ENCODE measurements at places on chromosomes 6 and 20.
A peak's percentile ranks its signal among the peaks of the same experiment; 100 is the strongest.

DNA sequence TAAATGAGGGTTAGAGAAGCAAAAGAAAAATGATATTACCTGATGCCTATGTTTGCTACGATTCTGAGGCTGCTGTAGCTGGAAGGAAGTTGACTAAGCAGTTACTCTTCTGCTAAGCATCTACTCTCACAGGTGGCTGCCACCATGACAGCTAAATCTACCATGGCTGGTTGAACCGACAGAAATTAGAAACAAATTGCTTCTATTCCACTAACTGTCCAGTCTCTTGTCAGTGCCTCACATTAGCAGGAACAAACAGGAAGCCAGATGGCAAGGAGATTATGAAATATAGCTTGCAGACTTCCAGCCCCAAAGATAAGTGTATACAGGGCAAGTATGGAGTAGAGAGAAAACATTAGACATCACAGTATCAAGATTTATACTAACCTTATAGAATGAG is 59.4 kb upstream of the TMEM200A start:
- peaks cover 8% of the 10 kb centered on the region for H3K4me1 ChIP-seq
- no peaks in the 10 kb centered on the region for H3K27me3 ChIP-seq
- no peak overlapping the region for H3K27ac ChIP-seq
- H3K4me3 ChIP-seq = no peak overlapping the region
- no peaks in the 10 kb centered on the region for H3K36me3 ChIP-seq
- DNase-seq = no peak

GRCh38 chr6:7644417-7644816 is 54.4 kb downstream of the SNRNP48 start:
- no peak for DNase-seq
- no peaks in the 10 kb centered on the region for H3K36me3 ChIP-seq
- no peak overlapping the region for H3K27ac ChIP-seq
- no peak overlapping the region for H3K4me3 ChIP-seq

DNA sequence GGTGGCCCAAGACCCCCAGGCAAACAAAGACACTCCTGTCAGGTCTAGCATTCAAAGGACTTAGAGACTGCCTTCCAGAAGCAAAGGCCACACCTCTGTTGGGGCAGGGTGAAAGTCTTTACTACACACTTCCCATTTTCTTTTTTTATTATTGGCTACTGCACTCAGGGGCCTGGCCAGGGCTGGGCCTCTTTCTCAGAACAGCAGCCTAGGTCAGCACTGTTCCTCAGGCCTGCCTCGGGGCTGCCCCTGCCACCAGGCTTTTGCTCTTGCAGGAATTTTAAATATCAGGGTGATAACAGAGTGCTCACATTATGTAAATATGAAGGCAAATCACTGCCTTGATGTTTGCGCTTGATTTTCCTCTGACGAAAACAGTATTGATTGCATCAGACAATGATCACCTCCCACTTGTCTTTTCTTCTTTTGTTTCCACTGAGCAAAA is 18.5 kb downstream of the GSTA4 start:
- H3K36me3 ChIP-seq = no peaks in the 10 kb centered on the region
- H3K4me3 ChIP-seq = no peak overlapping the region
- no peak overlapping the region for H3K27ac ChIP-seq

GRCh38 chr20:48102931-48103660 is 317.8 kb upstream of the SULF2 start:
- no peaks in the 10 kb centered on the region for H3K27me3 ChIP-seq
- H3K27ac ChIP-seq = no peak overlapping the region
- DNase-seq = no peak
- no peak overlapping the region for H3K4me3 ChIP-seq
- no peaks in the 10 kb centered on the region for H3K36me3 ChIP-seq

DNA sequence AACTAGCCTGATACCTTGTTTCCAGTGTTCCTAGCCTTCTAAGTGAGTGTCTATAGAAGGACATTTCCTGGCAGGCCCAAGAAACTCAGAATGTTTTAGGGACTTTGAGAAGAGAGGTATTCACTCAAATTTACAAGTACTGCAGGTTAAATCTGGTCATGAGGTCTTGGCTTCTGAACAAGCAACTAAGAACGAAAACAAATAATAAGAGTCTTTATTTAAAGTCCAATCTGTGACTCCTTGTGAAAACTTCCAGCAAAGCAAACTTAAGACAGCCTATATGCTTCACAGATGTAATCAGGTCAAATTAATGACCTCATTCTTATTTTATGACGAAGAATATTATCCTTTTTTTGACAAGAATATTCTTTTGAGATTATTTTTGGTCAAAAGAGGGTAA is 79.4 kb upstream of the PRSS16 start:
- no peaks in the 10 kb centered on the region for H3K36me3 ChIP-seq
- no peaks in the 10 kb centered on the region for H3K4me1 ChIP-seq
- no peaks in the 10 kb centered on the region for H3K27me3 ChIP-seq

- peaks cover 25% of the 10 kb centered on the region for H3K4me1 ChIP-seq
- no peaks in the 10 kb centered on the region for H3K27me3 ChIP-seq
- DNase-seq = no peak
- no peak overlapping the region for H3K4me3 ChIP-seq
- no peak overlapping the region for H3K27ac ChIP-seq
- H3K36me3 ChIP-seq = no peaks in the 10 kb centered on the region
Observed at GRCh38 chr6:15544321-15544900, 118.4 kb downstream of the DTNBP1 start.

GRCh38 chr20:53957451-53958172 is 112.8 kb downstream of the BCAS1 start:
- DNase-seq = no peak
- H3K27ac ChIP-seq = no peak overlapping the region
- H3K36me3 ChIP-seq = no peaks in the 10 kb centered on the region

DNA sequence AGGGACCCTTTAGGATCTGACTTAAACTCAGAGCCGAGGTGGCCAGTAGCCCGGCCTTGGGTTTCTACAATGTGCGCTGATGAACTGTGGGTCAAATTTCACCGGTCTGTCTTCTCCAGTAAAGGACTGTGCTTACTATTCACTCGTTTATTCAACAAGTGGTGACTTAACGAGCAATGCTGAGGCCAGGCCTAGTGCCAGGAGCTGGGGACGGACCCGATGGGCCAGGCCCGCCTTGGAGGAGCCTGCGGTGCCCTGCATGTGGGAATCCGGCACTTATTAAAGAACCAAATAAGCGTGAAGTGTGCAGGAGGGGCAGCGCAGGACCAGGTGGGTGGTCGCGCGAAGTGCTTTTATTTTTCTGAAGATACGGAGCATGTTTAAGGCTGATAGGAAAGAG is 24.0 kb downstream of the CTCFL start:
- no peaks in the 10 kb centered on the region for H3K36me3 ChIP-seq
- no peaks in the 10 kb centered on the region for H3K27me3 ChIP-seq
- no peak overlapping the region for H3K4me3 ChIP-seq
- peak; percentile 78 for DNase-seq
- peaks cover 22% of the 10 kb centered on the region for H3K4me1 ChIP-seq

DNA sequence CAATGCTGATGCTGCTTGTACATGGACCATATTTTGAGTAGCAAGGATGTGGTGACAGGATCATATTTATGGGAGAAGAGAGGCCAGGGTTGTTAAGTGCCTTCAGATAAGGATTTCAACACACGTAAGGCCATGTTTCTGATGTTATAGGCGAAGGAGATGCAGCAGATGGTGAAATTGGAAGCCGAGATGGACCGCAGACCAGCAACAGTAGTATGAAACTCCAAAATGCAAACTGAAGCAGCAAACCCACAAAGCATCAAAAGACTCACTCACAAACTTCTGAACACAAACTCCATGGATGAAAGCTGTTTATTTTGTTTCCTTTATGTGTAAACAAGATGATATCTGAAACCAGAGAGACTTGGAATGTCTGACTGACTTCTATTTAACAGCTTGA is 35.6 kb upstream of the LAMP5 start:
- peaks cover 4% of the 10 kb centered on the region for H3K36me3 ChIP-seq
- H3K27me3 ChIP-seq = no peaks in the 10 kb centered on the region
- H3K4me1 ChIP-seq = no peaks in the 10 kb centered on the region
- H3K27ac ChIP-seq = no peak overlapping the region
- no peak overlapping the region for H3K4me3 ChIP-seq

GRCh38 chr6:163182696-163183095 is 231.8 kb upstream of the QKI start:
- H3K4me3 ChIP-seq = no peak overlapping the region
- peaks cover 5% of the 10 kb centered on the region for H3K4me1 ChIP-seq
- H3K36me3 ChIP-seq = no peaks in the 10 kb centered on the region
- H3K27me3 ChIP-seq = no peaks in the 10 kb centered on the region

DNA sequence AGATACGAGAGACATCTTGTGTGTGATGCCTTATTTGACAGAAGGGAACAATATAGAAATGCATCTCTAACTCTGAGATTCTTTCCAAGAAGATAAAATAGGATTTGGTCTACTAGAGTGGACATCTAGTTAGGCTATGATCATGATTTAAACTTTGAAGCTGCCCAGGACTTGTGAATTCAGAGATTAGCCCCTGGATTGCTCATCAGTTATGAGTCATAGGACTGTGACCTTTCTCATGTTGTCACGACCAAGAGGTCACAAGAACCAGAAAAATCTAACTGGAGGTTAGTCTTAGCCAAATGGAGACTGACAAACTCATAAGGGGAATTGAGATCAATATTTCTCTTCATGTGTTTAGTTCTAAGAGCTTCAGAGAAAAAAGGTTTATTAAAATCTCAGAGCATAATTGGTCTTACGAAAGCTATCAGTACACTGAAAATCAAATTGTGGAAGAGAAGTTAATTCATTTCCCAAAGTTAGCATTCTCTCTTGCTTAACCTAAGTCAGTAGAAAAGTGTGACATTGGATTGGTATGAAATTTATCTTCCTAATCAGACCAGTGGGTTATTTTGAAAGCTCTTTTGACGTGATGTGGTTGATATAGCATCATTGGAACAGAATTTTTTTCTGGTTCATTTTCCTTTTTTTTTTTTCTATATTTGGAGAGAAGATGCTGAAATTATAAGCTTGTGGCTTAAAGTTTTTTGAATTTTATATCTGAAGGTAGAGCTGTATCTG is 245.7 kb downstream of the RNF144B start:
- H3K27ac ChIP-seq = no peak overlapping the region
- no peaks in the 10 kb centered on the region for H3K27me3 ChIP-seq
- H3K4me3 ChIP-seq = no peak overlapping the region
- no peaks in the 10 kb centered on the region for H3K4me1 ChIP-seq
- DNase-seq = no peak

DNA sequence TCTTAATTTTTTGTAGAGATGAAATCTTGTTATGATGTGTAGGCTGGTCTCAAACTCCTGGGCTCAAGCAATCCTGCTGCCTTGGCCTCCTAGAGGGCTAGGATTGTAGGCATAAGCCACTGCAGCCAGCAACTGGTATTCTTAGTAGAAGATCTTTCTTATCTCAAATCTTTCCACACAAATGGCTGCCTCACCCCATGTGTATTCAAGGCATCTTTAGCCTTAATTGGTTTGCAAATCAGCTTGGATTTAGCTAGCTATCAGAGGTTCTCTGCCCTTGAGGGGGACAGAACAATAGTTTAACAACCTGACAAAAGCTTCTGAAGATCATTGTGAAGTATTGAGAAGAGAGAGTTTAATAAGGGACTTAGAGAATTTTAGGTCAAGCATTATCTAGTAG is 17.9 kb upstream of the ABRACL start:
- no peak for DNase-seq
- no peaks in the 10 kb centered on the region for H3K4me1 ChIP-seq
- H3K4me3 ChIP-seq = no peak overlapping the region
- no peaks in the 10 kb centered on the region for H3K36me3 ChIP-seq
- H3K27ac ChIP-seq = no peak overlapping the region

- H3K4me1 ChIP-seq = peaks cover 22% of the 10 kb centered on the region
- no peaks in the 10 kb centered on the region for H3K27me3 ChIP-seq
- DNase-seq = peak; percentile 25
- H3K27ac ChIP-seq = peak overlapping the region; percentile 23
- no peak overlapping the region for H3K4me3 ChIP-seq
Observed at GRCh38 chr20:53677447-53678314, 84.0 kb upstream of the ZNF217 start.

DNA sequence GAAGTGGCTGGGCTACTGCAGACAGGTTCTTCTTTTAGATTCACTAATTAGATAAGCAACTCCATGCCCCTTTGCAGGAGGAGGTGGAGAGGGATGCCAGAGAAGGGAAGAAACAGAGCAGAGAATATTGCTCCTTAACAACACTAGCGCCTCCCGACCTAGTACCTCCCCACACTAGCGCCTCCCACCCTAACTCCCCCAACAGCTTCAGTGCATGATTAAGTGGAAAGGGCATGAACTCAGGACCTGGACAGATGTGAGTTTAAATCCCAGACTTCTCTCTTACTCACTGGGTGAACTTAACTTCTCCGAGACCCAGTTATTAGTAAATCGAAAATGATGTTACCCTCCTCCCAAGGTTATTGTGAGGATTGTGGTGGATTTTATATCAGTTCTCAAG is 25.7 kb downstream of the STX11 start:
- no peak for DNase-seq
- no peak overlapping the region for H3K4me3 ChIP-seq
- no peaks in the 10 kb centered on the region for H3K36me3 ChIP-seq
- H3K4me1 ChIP-seq = peaks cover 1% of the 10 kb centered on the region
- no peak overlapping the region for H3K27ac ChIP-seq
- no peaks in the 10 kb centered on the region for H3K27me3 ChIP-seq

GRCh38 chr20:35207950-35208611 is 18.4 kb upstream of the MMP24 start:
- H3K36me3 ChIP-seq = no peaks in the 10 kb centered on the region
- H3K4me1 ChIP-seq = no peaks in the 10 kb centered on the region
- H3K27ac ChIP-seq = peak overlapping the region; percentile 10
- H3K27me3 ChIP-seq = no peaks in the 10 kb centered on the region
- DNase-seq = peak; percentile 89

DNA sequence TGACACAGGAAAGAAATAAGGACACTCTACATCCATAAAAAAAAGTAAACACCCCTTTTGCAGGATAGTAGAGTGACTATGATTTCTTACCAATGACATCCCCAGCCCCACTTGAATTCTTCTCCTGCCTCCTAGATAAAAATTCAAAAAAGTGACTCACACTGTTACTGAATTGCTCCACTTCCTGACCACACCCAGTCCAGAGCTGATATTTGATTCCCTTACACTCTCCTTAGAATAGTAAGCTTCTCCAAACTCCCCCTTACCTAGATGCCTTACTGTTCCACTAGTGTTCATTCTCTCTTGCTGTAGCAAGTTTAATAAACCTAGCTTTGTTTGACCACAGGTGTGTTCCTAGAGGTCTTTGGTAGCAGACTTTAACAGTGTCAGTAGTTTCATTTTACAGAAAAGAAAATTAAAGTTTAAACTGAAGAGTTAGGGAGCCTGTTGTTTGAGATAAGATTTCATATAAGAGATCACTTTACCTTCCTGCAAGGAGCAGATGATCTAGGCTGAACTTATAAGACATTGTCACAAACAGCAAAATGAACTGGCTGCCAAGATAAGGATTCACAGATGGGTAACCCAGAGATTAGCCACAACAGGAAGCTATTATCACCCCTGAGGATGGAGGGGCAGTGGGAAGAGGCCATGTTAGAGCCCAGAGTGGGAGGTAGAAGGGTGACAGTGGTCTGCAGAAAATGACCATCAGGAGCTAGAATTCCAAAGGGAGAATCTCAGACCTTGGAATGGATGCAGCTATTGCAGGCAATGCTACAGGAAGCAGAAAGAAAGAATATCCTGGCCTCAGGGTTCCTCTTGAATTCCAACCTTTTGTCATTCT is 28.4 kb upstream of the BTN3A2 start:
- H3K4me1 ChIP-seq = no peaks in the 10 kb centered on the region
- peaks cover 13% of the 10 kb centered on the region for H3K27me3 ChIP-seq
- H3K36me3 ChIP-seq = no peaks in the 10 kb centered on the region
- DNase-seq = no peak

GRCh38 chr6:5083813-5084359 is 1.3 kb upstream of the PPP1R3G start:
- no peak overlapping the region for H3K27ac ChIP-seq
- no peaks in the 10 kb centered on the region for H3K27me3 ChIP-seq
- peak overlapping the region; percentile 64 for H3K4me3 ChIP-seq
- no peak for DNase-seq

Data from thyroid gland (tissue), 4 donors.